Breast epithelium (tissue), 4 donors: ENCODE measurements at places on chromosomes 1 and 21.

DNA sequence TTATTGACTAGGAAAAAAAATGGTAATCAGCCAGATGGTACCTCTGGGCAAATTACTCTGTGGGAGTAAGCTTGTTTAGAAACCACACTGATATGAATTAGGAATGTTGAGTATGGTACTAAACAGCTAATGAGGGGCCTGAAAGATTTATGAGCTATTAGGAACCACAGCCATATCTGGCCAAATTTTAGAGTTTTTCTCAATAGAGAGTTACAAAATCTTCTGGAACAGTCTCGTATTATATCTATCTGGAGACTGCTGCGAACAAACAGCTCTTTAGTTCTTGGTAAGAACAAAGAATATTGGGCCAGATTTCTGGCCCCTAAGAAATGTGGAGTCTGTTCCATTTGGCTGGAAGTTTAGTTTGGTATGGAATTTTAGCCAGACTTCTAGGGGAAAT, 4.9 kb upstream of the PODN start:
- H3K27me3 ChIP-seq, result no peaks in the 10 kb centered on the region
- H3K36me3 ChIP-seq, result no peaks in the 10 kb centered on the region
- DNase-seq, result no peak
- H3K4me3 ChIP-seq, result no peak overlapping the region
- H3K4me1 ChIP-seq, result no peaks in the 10 kb centered on the region

DNA sequence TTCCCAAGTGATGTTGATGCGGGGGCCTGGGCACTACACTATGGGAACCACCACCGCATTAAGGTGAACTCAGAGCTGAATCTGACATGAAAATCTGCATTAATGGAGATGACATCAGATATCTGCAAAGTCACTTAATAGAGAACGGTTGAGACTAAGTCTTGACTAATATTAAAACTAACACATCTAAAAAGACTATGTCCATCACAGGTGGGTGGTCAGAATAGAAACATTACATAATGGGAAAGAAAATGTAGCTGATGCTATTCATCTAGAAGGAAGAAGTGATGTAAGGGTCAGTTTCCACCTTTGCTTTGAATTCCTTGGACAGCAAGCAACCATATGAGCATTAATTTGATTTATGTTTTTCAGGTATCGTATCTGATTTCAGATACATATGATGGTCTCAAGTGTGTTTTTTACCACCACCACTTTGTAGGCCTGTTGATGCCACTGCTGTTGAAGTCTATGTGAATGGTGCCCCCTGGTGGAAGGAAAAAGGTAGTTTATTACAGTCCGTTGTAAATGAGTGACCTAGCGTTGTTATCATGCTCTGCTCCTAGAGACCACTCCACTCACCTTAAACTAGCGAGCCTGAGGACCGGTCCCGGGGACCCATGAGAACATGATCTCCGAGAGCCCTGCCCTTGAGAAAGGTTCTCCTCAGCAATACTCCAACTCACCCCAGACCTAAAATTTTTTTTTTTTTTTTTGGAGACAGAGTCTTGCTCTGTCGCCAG, 73.5 kb downstream of the BACH1 start:
- no peak for DNase-seq
- no peaks in the 10 kb centered on the region for H3K4me1 ChIP-seq
- no peaks in the 10 kb centered on the region for H3K36me3 ChIP-seq
- no peak overlapping the region for H3K27ac ChIP-seq
- no peaks in the 10 kb centered on the region for H3K27me3 ChIP-seq

GRCh38 chr1:1025730-1026129, 5.8 kb downstream of the AGRN start:
- no peak overlapping the region for H3K4me3 ChIP-seq
- H3K4me1 ChIP-seq, result peaks cover 4% of the 10 kb centered on the region
- H3K27ac ChIP-seq, result peak overlapping the region; percentile 93
- DNase-seq, result no peak
- H3K36me3 ChIP-seq, result no peaks in the 10 kb centered on the region
- no peaks in the 10 kb centered on the region for H3K27me3 ChIP-seq

- H3K27me3 ChIP-seq, result no peaks in the 10 kb centered on the region
- H3K27ac ChIP-seq, result peak overlapping the region; percentile 82
- no peak for DNase-seq
- H3K4me1 ChIP-seq, result peaks cover 6% of the 10 kb centered on the region
- H3K4me3 ChIP-seq, result peak overlapping the region; percentile 75
Observed at GRCh38 chr1:24416666-24417391, 1.2 kb downstream of the NIPAL3 start.

DNA sequence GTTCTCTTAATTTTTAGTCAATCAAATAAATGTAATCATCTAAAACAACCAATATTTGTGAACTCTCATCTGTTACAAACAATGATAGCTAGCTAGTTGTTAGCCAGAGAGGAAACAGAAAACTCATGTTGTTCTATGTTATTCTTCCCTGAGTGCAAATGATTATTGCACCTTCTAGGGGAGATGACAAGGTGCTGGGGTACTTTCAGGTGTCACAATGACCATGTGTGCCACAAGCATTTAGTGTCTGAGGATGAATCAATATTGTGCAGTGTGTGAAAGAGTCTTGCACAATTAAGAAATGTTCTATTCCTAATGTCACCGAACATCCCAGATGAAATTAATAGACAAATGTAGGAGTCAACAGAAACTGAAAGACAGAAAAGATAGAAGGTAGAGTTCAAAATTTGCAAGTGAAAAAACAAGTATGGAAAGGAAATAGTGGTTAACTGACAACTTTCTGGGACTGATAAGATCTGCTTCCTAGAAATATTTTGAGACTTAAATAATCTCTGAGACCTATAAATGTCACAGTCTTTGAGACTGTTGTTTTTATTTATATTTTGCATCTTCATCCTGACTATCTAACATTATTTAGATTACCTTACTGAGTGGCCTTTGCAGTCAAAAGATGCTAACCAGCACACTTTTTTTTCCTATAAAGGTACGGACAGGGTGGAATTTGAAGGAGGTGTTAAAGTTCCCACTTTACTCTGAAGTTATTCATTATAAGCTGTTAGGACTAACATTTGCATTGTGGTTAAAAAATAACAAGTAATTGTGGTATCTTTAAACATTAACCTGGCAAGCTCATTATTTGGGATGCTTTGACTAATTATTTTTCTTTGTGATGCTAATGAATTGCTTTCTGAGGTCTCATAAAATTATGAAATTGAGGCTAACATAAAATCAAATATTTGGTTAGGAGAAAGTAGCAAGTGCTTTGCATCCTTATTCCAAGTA, 21.6 kb upstream of the DPYD start:
- no peak overlapping the region for H3K4me3 ChIP-seq
- no peak overlapping the region for H3K27ac ChIP-seq
- no peaks in the 10 kb centered on the region for H3K4me1 ChIP-seq
- no peaks in the 10 kb centered on the region for H3K27me3 ChIP-seq
- no peaks in the 10 kb centered on the region for H3K36me3 ChIP-seq

GRCh38 chr1:108913105-108913948, 36.5 kb downstream of the GPSM2 start:
- H3K36me3 ChIP-seq, result no peaks in the 10 kb centered on the region
- no peak for DNase-seq
- no peaks in the 10 kb centered on the region for H3K27me3 ChIP-seq
- no peak overlapping the region for H3K4me3 ChIP-seq

DNA sequence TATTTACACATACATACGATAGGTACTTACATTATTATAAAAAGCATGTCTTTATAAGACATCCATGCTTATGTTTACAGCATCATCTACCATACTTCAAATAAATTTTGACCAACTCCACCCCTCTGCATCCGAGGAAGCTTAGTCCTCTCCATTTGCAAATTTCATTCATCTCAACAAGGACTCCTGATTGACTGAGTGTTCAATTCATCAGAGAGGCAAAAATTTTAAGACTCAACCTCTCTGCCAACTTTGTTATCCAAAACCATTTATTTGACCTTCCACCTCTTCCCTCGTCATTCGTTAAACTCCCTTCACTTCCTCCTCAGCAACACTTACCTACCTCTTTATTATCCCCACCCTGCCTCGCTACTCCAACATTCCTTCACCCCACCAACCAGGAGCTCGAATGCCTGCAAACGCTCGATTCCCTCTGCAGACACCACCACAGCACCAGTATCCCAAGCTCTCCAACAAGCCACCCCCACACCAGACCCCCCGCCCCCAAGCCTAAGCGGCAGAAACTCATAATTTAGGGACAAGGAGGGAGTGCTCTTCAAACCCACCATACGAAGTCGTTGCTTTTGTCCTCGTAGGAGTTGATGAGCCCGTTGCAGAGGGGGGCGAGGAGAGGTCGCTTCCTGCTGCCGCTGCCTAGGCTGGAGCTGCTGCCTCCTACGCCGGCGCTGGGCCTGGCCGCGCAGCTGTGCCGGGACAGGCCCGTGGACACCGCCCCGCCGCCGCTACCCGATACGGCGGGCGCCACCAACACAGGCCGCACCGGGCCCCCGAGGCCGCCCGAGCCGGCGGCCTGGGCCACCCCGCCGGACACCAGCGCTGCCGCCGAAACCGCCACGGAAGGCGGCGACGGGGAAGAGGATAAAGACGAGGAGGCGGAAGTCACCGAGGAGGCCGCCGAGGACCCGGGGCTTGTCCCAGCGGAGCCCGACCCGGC, 803 bp downstream of the COP1 start:
- H3K27ac ChIP-seq, result peak overlapping the region; percentile 98
- H3K36me3 ChIP-seq, result no peaks in the 10 kb centered on the region
- H3K4me3 ChIP-seq, result peak overlapping the region; percentile 98
- H3K27me3 ChIP-seq, result no peaks in the 10 kb centered on the region
- peaks cover 10% of the 10 kb centered on the region for H3K4me1 ChIP-seq
- DNase-seq, result peak; percentile 18

GRCh38 chr1:31987135-31987619, 26.5 kb upstream of the KHDRBS1 start:
- H3K27ac ChIP-seq, result no peak overlapping the region
- H3K36me3 ChIP-seq, result no peaks in the 10 kb centered on the region
- H3K4me3 ChIP-seq, result no peak overlapping the region
- H3K27me3 ChIP-seq, result no peaks in the 10 kb centered on the region
- no peaks in the 10 kb centered on the region for H3K4me1 ChIP-seq

- H3K4me3 ChIP-seq, result no peak overlapping the region
- H3K27me3 ChIP-seq, result no peaks in the 10 kb centered on the region
- H3K27ac ChIP-seq, result no peak overlapping the region
- no peaks in the 10 kb centered on the region for H3K36me3 ChIP-seq
- DNase-seq, result no peak
Observed at GRCh38 chr1:10401281-10401680, 2.4 kb downstream of the PGD start.

DNA sequence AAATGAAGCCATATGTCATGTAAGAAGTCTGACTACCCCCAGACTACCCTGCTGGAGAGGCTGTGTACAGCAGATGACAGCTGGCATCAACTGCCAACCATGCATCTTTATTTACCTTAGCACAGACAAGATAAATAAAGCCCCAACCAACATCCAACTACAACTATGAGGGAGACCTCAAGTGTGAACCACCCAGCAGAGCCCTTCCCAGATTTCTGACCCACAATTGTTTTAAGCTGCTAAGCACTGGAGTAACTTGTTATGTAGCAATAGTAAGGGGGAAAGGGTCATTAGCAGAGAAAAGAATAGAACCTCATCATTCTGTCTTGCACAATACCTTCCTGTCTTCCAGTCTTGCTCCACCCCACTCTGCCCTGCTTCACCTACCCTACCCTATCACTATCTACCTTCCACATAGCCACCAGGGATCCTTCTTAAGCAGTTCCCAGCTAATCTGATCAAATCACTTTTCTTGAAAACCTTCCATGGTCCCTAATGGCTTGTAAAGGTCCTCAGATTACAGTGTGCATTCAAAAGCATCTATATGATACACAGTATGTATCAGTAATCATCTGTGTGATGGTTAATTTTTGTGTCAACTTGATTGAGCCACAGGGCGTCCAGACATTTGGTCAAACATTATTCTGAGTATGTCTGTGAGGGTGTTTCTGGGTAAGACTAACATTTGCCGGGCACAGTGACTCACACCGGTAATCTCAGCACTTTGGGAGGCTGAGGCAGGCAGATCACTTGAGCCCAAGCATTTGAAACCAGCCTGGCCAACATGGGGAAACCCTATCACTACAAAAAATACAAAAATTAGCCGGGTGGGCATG, 19.6 kb upstream of the RBM15 start:
- no peaks in the 10 kb centered on the region for H3K27me3 ChIP-seq
- H3K27ac ChIP-seq, result no peak overlapping the region
- H3K36me3 ChIP-seq, result no peaks in the 10 kb centered on the region
- no peaks in the 10 kb centered on the region for H3K4me1 ChIP-seq
- no peak for DNase-seq
- H3K4me3 ChIP-seq, result no peak overlapping the region

- no peaks in the 10 kb centered on the region for H3K4me1 ChIP-seq
- peak overlapping the region; percentile 39 for H3K4me3 ChIP-seq
- peak overlapping the region; percentile 78 for H3K27ac ChIP-seq
- no peaks in the 10 kb centered on the region for H3K27me3 ChIP-seq
- DNase-seq, result no peak
Observed at GRCh38 chr1:54883349-54884102, 3.5 kb downstream of the DHCR24 start.

DNA sequence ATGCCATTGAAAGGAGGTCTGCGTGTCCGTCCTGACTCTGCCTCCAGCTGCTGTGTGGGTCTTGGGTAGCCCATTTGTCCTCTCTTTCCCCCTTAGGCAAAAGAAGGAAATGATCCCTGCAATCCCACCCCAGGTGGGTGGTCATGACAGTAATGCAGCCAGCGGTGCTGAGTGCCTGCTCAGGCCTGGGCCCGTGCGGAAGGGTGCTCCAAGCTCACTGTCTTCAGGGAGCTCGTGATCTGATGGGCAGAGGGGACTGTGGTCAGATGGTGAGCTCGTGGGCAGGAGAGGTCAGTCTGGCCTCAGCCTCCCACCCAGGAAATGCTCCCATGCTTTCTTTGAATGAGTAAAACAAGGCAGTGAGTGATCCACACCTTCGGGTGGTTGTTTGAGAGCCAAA, 35.3 kb upstream of the TTC4 start:
- H3K27me3 ChIP-seq, result no peaks in the 10 kb centered on the region
- H3K4me3 ChIP-seq, result no peak overlapping the region
- no peak overlapping the region for H3K27ac ChIP-seq
- DNase-seq, result no peak

GRCh38 chr1:16237343-16237830, 404 bp upstream of the CPLANE2 start:
- DNase-seq, result no peak
- peaks cover 4% of the 10 kb centered on the region for H3K4me1 ChIP-seq
- no peaks in the 10 kb centered on the region for H3K36me3 ChIP-seq
- H3K27ac ChIP-seq, result peak overlapping the region; percentile 96
- H3K27me3 ChIP-seq, result no peaks in the 10 kb centered on the region

GRCh38 chr21:38660333-38661196, 145.2 kb upstream of the ETS2 start:
- peaks cover 50% of the 10 kb centered on the region for H3K27me3 ChIP-seq
- peak overlapping the region; percentile 60 for H3K4me3 ChIP-seq
- no peaks in the 10 kb centered on the region for H3K4me1 ChIP-seq
- peak overlapping the region; percentile 69 for H3K27ac ChIP-seq

GRCh38 chr1:161298116-161298515, 11.7 kb downstream of the MPZ start:
- H3K4me3 ChIP-seq, result no peak overlapping the region
- H3K27ac ChIP-seq, result no peak overlapping the region
- no peak for DNase-seq
- no peaks in the 10 kb centered on the region for H3K36me3 ChIP-seq
- H3K27me3 ChIP-seq, result no peaks in the 10 kb centered on the region

- H3K36me3 ChIP-seq, result no peaks in the 10 kb centered on the region
- H3K4me3 ChIP-seq, result no peak overlapping the region
- H3K27ac ChIP-seq, result no peak overlapping the region
- DNase-seq, result no peak
Observed at GRCh38 chr1:98749152-98749756, 87.7 kb downstream of the SNX7 start.
